Thoracic aorta (tissue), 2 donors: ENCODE measurements at places on chromosomes 6 and 20.

- DNase-seq = no peak
These were observed 329.0 kb downstream of the GRIK2 start for GRCh38 chr6:101722471-101722870.

DNA sequence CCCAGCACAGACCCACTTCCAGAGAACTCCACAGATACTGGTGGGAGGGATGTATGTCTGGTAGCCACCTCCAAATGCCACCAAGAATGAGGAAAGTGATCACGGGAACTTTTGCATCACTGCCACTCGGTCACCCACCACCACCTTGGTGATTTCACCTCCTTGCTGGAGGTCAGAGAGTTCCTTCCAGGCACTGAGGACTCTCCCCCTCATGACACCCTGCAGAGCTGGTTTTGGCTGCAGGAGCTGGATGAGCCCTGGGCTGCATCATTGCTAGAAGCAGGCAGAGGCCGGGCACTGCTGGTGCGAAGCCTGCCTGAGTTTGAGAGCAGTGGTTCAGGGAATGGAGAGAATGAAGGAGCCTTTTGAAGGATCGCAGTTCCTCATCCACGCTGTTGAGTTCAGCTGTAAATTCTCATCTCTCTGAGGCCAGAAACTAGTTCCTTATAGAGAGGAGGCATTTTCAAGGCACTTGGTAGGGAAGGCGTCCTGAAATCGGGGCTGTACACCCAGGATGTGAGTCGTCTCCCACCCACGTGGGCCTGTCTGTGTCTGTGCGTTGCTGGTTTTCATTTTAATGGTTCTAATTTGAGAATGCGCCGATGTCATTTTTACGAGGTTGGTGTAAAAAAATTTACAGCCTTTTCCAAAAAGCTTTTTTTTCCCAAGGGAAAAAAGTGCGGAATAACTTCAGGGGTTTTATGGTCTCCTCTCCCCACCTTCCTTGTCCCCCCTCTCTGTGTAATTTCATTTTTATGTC lies 25.0 kb downstream of the FOXP4 start:
- DNase-seq = no peak

GRCh38 chr6:44664716-44665115 lies 277.2 kb downstream of the CDC5L start:
- no peak for DNase-seq

- no peak for DNase-seq
These were observed 489 bp downstream of the TBX18 start for GRCh38 chr6:84763886-84764331.

DNA sequence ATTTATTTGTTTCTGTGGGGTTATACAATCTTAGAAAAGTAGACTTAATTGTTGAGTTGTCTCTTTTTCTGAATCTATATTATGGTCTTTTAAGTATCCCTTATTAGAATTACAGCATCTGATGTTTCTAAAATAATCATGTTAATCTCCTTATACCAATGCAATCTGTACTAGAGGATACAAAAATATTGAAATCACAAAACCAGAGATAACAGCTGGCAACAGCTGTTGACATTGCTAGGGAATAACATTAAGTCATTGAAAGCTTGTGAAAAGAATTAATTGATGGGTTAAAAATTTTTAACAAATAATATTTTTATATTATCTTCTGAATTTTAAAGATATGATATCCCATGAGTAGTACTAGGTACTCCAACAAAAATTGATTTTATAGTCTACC lies 162.6 kb downstream of the COL19A1 start:
- DNase-seq = no peak

DNA sequence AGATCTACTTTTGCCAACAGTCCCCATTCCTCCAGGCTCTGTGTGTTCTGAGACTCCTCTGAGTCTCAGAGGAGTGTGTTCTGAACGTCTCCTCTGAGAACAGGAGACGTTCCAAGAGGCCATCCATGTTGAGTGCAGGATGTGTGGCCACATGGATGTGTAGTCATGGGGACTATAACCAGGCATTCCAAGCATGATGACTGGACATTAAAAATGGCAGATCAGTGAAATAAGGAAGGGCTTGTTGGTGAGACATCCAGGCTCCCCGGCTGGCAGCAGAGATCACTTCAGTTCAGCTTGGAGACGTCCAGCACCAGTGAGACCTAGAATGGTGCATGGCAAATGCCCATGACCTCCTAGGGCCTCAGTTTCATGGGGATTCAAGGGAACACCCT lies 34.3 kb upstream of the POU5F1 start:
- no peak for DNase-seq

- no peak for DNase-seq
These were observed 729 bp downstream of the TSPYL4 start for GRCh38 chr6:116253188-116253504.

DNA sequence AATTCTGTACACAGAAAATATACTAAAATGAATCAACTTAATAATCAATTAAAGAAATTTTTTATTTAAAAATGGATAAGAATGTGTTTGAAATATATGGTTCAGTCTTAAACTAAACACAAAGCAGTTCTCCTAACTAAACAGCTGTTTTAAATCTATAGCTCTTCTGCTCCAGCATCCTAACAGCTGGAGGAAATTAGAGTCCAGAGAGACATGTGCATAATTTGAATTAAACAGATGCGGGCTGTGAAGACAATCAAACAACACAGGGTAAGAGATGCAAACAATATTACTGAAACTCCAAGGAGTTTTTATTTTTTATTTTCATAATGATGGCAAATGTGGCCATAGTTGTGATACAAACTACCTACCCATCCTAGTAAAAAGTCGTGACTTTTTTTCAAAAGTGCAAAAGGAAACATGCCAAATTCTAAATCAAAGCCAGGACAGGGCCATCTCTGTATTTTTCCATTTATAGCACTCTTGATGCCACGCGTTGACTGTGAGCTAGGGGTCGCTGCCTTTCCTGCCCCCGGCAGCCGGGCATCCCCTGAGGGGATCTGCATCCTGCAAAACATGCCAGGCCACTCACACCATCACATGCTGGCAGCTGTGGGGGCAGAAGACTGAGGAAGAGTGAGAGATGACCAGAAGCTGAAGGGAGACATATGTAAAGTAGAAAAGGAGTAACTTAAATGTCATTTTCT lies 310.6 kb downstream of the PRKN start:
- no peak for DNase-seq

DNA sequence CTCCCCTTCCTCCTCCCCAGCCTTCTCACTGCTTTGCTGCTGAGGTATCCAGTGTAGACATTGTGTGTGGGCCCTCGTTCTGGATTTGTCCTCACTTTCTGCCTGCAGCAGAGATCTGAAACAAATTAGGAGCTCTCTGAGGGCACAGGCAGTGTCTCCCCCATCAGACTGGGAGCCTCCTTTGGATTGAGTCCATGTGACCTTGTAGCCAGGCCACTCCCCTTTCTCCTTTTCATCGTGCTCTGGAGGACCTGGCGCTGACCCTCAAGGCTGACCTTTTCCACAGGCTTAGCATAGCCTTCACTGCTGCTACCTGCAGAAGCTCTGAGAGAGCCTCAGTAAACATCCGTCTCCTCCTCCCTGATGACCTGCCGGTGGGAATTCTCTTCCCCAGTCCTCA lies 26.2 kb downstream of the VEGFA start:
- no peak for DNase-seq

DNA sequence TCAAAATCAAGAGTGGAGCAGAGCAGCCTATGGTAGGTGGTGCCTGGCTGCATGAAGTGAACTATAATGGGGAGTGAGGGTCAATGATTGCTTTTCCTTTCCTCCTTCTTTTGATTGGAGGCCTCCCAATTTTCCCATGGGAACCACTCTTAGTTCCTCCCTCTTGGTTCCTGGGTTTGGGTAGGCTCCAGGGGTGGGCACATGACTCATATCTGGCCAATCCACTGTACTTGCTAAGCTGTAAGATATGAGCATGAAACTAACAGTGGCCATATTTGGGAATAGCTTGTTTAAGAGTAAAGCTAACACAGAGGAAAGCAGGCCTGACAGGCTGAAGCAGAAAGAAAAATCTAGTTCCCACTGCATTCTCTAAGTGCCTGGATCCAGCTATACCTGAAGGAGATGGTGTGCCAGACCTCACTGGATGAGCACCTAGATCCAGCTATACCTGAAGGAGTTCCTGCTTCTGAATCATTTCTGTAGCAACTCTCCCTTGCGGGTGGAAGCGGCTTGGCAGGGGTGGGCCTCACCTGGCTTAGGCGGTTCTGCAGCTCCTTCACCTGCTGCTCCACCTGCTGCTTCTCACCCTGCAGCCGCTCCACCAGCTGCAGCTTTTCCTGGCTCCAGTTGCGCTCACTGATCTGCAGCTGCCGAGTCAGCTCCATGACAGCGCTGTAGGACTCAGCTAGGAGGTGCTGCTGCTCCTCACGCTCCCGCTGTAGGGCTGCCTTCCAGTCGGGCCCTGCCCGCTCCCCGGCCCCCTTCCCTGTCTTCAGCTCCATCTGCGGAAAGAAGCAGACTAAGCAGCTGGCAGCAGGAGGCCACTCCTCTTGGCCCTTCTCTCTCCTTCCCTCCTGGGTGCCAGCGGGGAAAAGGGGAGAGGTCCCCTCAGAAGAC lies 29.0 kb upstream of the DSN1 start:
- no peak for DNase-seq

DNA sequence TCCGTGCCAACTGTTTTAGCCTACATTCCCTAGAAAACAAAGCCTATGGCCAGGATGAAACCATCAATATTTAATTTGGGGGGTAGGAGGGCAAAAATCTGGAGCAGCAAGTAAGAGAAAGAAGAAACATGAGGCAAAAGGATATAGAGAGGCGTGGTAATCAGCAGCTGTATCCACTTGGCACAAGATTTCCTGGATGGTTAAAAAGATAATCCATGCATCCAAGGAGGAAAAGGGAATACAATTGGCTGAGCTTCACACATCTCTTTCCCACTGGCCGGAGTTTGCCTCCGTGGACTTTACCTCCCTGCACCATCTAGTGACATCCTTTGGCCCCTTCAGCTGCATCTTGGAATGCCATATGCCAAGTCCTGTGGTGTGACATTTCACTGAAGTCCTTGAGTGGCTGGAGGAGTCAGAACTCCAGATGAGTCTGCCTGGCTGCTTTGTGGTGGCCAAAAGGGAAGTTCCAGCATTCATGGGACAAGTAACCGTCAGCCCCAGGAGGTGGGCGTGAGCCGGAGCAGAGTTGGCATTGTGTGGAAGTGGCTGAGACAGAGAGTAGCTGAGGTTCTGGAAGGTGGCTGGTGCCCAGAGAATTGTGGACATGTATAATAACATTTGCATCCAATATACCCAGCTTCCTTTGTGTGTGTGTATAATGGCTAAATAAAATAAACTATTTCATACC lies 13.7 kb upstream of the TMX4 start:
- no peak for DNase-seq

- no peak for DNase-seq
These were observed 1272.0 kb downstream of the HACE1 start for GRCh38 chr6:103587722-103588121.

GRCh38 chr6:118504611-118505010 lies 43.5 kb upstream of the PLN start:
- DNase-seq = no peak

DNA sequence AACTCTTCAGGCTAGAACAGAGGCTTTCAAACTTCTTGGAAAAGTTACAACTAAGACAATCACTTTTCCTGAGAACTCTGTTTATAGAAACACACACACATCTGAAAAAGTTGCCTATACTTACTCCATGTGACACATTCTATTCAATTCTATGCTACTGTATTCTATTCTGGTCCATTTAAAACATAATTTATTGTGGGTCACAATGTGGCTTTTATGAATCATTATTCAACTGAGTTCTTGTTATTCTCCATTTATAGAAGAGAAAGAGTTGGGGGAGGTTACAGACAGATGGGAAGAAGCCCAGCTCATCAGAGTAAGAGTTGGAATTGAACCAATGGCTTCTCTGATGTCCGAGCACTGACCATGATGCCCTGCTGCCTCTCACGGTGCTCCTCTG lies 21.6 kb upstream of the BCAS1 start:
- DNase-seq = no peak

- no peak for DNase-seq
These were observed 138.5 kb upstream of the UST start for GRCh38 chr6:148608199-148608951.

DNA sequence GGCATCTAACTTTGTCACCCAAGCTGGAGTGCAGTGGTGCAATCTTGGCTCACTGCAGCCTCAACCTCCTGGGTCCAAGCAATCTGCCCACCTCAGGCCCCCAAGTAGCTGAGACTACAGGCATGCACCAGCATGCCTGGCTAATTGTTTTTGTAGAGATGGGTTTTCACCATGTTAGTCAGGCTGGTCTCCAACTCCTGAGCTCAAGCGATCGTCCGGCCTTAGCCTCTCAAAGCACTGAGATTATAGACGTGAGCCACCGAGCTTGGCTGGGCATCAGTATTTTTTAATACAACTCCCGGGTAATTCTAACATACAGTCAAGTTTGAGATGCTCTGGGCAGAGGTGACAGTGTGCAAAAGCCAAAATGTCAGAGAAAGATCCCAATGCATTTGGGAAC lies 73.5 kb downstream of the NFATC2 start:
- DNase-seq = no peak

GRCh38 chr6:100810015-100810414 lies 71.1 kb downstream of the ASCC3 start:
- no peak for DNase-seq
